Activated gamma-delta T cell (primary cell): ENCODE measurements at places on chromosomes 3 and 15.

DNA sequence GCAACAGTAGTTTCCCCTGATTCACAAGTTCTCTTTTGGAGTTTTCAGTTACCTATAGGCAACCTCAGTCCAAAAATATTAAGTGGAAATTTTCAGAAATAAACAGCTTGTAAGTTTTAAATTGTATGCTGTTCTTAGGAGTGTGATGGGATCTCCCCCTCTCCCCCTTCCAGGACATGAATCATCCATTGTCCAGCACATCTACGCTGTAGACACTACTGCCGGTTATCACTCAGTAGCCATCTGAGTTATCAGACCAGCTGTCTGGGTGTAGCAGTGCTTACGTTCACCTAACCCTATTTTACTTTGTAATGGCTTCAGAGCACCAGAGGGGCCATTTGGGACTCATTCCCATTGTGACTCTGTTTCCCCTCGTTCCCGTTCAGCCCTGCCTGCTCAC lies 96.7 kb upstream of the PLXNA1 start:
- no peak for DNase-seq

- no peak for DNase-seq
Measured at GRCh38 chr3:188756241-188756640, 415.5 kb upstream of the TPRG1 start.

DNA sequence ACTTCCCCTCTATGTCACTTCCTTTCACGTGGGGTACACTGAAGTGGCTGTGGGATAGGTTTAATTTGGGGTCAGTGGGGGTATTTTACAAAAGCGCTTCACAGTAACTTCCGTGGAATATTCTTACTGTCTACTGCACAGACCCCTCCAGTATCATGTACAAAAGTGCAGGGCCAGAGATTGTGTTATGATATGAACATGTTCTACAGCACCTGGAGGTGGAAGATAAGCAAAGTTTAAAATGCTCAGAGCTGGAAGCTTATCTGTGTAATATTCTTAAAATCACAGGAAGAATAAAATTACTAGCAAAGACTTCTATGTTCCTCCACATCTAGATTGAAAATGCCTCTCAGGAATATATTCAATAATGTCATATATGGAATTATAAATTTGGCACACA lies 84.1 kb upstream of the TRIM42 start:
- no peak for DNase-seq

DNA sequence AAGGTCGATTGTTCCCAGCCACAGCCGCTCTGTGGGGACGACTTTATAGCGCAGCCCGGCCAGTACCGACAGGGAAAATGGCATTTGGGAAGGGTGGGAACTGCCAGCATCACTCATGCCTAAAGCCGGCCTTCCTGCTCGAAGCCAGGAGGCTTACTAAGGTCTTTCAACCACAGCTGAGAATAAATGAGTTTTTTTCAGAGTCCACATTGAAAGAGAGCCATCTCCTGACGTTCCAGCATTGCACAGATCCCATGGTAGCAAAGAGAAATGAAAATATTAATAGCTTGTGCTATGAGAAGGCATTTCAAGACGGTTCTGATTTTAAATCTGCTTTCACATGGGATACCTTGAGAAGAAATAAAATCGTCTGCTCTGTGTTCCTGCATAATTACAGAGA lies 230.2 kb upstream of the IGF1R start:
- DNase-seq = no peak

DNA sequence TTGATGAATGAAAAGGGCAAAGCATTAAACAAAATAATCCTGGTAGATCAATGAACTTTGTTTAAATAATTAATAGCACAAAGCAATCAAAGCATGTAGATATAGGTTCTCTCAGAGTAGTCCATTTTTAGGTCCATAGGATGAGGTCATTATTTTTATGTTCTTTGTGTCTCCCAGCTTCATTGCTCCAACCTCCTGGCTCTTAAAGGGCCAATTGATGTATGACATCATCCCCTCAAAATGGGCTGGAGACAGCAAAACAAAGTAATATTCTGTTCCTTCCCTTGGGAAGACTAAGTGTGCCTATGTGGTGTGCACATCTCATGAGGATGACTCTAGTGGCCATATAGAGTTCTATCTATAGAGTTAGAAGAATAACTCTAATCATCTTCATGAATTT lies 49.5 kb downstream of the HMG20A start:
- no peak for DNase-seq

- DNase-seq = no peak
Measured at GRCh38 chr3:194661374-194661773, 10.6 kb downstream of the LSG1 start.

DNA sequence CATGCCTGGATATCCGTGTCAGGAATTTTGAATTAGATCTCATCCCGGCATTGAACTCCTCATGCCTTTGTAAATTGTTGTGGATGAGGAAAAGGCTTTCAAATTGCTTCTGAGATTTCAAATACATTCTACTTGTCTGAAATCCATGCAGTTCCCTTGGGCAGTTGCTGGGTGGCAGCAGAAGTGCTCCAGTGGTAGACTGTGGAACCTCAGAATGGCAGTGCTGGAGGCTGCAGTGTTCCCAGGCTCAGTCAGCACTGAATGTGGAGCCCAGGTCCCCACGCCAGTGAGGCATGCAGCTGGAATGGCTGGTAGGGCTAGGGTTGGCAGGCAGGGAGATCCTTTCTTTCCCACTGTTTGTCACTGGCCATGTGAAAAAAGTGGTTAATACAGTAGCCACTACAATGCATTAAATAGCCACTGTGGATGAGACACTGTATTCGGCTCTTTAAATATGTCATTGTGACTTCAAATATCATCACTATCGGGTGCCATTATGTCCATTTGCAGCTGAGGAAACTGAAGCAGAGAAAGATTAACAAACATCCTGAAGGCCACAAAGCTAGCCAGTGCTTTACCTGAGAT lies 98.6 kb downstream of the TPRG1 start:
- no peak for DNase-seq

GRCh38 chr3:65534805-65535204 lies 503.9 kb downstream of the MAGI1 start:
- no peak for DNase-seq

DNA sequence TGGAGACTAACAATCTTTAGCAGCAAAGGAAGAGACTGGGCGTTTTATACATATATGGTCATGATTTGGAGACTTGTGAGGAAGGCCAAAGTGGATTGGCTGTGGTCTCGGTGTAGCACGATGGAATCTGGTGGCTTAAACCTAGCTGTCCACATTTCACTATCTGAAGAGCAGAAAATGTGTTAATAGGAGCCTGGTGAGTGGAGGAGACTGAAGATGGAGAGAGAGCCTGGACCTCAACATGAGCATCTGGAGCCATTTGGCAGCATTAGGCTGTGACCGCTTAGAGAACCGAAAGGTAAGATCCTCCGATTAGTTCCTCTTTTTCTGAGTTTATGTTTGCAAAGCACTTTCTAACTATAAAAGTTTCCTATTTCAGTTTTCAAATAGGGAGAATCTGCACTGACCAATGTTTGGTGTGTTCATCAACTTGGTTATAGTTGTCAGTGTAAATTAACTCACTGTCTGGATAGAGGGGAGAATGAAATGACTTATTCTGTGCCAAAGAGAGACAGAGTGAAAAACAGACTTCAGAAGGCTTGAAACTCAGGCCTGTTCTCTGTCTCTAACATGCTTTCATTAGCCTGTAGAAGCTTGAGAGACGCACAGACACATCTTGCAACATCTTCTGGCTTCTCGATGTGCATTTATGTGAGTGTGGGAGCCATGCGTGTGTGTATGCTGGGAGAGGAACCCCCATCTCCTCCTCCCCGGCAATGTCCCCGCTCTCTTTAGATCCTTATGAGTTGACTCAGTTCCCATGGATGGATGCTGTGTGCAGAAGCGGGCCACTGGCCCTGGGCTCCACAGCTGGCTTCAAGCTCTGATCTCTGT lies 244.7 kb upstream of the TBL1XR1 start:
- no peak for DNase-seq

- DNase-seq = no peak
Measured at GRCh38 chr15:26191193-26191592, 328.1 kb upstream of the ATP10A start.

DNA sequence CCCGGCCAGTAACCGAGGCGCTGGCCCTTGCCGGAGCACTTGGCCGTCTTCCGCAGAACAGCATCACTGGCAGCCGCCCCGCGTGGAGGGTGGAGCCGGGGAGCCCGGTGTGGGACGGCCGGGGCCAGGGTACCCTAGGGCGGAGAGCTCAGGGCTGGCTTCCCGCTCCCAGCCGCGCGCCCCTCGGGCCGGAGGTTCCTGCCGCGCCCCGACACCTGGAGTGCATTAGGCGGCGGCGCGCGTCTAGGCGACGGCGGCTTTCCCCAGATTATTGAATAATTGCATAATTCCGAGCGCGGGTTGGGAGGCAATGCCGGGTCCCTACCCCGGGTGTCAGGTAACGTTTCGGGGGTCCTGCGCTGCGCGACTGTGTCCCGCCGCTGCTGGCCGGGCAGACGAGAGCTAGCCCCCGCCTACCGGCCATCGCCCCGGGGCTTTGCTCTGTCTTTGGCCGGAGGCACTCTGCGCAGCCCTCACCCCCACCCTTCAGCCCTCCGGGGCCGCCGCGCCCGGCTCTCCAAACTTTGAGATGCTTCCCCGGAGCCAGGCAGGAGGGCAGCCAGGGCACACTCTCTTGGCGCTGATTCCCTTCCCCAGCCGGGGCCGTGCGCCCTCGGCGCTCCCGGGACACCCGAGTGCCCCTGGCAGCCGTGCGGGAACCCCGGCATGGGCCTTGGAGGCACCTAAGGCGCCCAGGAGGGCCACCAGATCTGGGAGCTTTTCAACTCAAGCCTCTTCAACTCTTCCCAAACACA lies 749 bp downstream of the ITGA11 start:
- no peak for DNase-seq

- DNase-seq = no peak
Measured at GRCh38 chr3:139299261-139300132, 44.3 kb upstream of the MRPS22 start.

GRCh38 chr3:58180940-58181587 lies 29.7 kb downstream of the DNASE1L3 start:
- DNase-seq = no peak

DNA sequence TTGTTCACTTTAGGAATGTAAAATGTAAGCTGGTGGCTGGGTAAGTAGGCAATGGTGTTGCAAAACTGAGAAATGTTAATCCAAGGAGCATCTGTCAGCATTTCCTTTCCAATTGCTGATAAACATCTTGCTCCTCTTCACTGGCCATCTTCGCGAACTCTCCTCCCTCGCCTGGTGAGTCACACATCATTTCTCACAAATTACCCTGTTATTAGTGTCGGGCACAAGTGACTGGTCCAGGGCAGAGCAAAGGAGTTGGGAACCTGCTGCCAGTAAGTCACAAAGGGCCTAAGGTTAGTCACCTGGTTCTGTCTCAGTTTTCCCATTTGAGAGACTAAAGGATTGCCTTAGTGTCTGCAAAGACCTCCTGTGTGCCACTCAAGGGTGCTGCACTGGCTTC lies 13.0 kb downstream of the CERS3 start:
- no peak for DNase-seq

GRCh38 chr3:138439646-138440045 lies 5.2 kb downstream of the ESYT3 start:
- no peak for DNase-seq

DNA sequence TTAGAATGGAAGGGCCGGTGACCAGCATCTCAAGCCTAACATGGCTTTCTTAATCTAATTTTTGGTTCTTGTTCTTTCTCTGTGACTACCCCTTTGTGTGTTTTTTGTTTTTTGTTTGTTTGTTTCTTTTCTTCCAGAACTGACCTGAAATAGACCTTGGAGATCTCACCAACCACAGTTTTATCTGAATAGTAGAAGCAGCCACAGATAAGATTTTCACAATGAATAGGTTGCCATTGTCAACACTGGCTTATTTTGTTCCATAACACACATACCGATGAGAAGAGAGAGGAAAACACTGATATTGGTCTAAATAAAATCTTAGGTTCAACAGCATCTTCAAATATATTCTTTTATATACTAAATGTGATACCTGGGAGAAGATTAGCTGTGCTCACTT lies 11.5 kb downstream of the ILDR1 start:
- no peak for DNase-seq

DNA sequence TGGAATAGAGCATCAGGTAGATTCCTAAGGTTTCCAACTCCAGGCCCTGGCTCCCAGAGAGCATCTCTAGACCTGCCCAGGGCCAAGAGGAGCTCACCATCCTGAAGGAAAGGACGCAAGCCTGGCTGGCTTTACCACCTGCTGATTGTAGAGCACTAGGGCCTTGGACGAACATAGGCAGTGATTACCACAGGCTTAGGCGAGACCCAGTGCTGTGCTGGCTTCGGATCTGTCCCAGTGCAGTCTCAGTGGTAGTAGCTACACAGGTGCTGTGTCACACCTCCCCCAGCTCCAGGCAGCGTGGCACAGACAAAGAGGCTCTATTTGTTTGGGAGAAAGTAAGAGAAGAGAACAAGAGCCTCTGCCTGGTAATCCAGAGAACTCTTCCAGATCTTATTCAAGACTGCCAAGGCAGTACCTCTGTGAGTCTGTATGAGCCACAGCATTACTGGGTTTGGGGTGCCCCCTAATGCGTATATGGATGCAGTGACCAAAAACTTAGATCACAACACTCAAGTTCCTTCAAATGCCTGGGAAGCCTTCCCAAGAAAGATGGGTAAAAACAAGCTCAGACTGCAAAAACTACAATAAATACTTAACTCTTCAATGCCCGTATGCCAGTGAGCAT lies 25.4 kb downstream of the ISG20 start:
- DNase-seq = no peak

DNA sequence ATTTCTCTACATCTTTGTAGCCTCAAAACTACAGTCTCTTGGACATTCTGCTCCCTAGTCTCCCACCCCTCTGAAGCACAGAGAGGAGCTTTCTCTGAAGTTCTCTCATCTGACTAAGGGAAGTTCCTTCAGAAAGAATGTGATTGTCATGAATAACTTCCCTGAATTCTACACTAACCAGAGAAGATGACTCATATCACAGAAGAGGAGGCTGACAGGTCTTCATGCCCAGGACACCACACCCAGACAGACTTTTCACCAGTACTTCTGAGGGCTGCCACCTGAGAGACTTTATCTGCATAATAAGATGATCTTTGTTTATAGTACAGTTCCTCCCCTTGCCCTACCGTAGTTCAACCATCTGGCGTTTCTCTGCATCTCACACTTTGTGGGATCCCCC lies 52.8 kb downstream of the CDIN1 start:
- no peak for DNase-seq

DNA sequence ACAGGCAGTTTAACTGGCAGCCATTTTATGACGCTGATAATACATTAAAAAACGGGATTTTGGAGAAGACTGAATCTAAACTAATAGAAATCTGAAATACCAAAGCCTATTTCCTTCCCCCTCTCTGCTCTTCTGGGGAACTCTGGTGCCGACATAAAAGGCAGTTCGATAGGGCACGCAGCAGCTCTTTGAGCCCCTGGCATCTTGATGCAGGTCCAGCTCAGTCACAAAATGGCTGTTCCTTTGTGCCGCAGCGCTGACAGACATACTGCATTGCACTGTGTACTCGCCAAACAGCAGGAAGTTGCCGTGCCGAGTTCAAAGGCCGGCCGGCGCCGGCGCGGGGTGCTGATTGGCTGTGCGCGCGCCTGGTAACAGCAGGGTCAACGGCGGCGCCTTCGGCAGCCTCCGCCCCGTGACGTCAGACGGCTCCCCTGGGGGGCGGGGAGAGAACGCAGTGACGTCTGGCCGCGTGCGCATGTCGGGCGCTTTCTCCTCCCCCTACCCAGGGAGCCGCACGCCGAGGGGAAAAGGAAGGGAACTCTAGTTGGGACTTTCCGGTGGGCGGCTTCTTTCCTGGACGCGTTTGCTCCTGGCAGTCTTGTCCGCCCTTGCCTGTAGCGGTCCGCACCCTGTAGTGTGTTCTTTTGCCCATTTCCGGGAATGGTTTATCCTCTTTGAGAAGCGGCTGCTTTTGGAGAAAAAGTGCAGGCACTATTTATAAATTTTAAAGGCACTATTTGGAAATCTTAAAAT lies 4.0 kb downstream of the CHD2 start:
- DNase-seq = peak; percentile 100
